ENCODE measurements at places on chromosomes 7 and 10.

GRCh38 chr7:34038816-34039470, 133.6 kb downstream of the BMPER start:
- peak; percentile 30 for DNase-seq

- DNase-seq: peak; percentile 17
Measured at GRCh38 chr10:104274762-104275721, 6.1 kb downstream of the GSTO2 start.

DNA sequence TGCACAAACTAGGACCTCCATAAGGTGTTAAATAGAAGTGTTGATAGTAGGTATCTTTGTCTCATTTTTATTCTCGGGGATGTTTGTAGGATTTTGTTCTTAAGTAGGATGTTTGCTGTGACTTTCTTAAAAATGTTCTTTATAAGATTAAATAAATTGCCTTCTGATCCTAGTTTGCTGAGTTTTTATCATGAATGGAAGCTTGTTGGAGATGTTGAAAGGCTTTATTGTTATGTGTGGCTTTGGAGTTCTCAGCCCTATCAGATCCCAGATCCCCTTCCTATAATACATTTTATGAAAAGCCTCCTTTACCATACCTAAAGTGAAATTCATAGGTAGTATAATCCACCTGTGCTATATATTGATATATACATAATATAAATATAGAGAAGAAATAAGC, 40.1 kb downstream of the NHLRC2 start:
- no peak for DNase-seq

GRCh38 chr10:24209432-24209771, 464 bp downstream of the KIAA1217 start:
- DNase-seq: peak; percentile 49

DNA sequence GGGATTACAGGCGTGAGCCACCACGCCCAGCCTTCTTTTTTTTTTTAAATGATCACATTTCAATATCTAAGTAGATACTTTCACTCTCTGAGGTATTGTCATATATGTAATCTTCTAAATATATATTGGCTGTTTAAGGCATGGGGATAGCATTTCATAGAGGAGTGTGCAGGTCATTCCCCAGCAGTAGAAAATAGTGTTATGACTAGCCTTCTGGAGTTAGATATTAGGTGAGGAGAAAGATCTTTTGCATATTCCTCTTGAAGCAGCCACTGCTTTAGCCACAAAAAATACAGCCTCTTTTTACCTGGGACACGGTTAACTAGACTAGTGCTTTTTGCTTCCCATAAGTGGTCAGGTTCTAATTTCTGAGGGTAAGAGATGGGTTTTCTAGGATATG, 28.9 kb downstream of the ADD3 start:
- no peak for DNase-seq

All from amniotic epithelial cell (primary cell).